AG09319 (cell line): ENCODE measurements at places on chromosomes 3 and 15.

DNA sequence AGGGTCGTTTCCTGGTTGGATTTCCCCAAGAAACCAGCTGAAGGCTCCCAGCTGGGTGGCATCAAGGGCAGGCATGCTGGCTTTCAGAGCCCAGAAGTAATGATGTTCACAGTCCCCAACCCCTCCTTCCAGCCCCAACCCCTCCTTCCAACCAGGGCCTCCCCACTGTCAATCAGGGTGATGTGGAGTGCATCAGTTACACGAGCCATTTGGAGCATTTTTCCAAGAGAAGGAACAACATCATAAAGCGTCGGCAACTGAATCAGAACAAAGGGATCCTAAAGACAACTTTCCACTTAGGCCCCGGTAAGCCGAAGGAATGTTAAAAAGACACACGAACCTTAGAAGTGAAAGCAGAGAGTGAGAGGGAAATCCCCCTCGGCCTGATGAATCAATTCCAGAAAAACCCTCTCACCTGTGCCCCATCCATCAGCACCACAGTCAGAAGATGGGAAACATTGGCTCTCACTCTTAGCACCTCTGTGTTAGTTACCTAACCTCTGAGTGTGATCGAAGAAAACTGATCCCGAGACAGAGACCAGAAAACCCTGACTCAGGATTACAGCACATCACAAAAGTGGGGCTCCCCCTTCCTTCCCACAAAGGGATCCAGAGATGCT is 101.2 kb upstream of the WNT5A start:
- no peak for DNase-seq

GRCh38 chr3:64815195-64815631 is 127.4 kb upstream of the ADAMTS9 start:
- DNase-seq, result no peak

DNA sequence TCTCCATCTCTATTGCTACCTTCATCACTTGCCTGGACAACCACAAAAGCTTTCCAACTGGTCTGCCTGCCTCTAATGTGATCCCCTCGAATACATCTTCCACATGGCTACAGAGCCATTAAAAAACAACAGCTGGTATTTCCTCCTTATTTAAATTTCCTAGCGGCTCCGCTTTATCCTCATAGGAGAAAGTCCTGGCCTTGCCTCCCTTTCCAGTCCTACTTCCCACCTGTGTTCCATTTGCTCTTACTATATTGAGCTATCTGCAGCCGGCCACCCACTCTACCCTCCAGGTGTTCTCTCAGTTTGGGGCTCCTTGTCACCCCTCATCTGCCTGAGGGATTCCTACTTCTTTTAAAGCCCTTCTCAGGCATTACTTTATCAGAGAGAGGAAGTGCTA is 49.7 kb upstream of the TSPAN3 start:
- DNase-seq, result no peak

DNA sequence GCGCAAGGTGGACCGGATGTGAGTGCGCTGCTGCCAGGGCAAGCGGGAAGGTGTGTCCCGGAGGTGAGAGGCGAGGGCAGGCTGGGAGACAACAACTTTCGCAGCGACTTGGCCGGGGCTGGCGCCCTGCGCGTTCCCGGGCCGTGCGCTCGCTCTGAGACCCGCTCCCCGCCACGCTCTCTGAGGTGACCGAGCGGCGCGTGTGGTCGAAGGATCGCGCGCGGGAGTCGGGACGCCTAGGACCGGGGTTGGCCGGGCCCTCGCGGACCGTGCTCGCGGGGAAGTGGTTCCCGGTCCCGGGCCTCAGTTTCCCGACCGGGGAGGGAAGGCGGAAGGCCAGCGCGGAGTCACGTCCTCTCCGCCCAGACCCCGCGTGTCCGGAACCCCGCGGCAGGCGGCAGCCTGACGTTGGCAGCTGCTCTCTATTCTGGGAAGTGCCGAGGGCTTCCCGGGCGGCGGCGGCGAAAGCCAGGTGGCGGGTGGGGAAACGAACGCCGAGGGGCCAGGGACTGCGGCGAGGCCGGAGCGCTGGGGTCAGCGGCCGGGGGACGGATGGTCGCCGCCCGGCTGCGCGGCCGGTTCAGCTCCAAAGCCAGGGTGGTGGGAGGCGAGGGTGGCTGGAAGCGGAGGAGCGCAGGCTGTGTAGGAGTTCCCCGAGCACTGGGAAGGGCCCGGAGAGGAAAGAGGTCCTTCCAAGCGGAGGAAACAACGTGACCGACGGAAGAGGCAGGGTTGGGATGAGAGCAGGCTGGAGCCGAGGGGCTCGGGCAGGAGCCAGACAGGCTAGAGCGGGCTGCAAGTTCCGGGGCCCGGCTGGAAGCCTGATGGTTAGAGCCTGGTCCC is 1.0 kb upstream of the IGF2BP2 start:
- DNase-seq, result no peak

DNA sequence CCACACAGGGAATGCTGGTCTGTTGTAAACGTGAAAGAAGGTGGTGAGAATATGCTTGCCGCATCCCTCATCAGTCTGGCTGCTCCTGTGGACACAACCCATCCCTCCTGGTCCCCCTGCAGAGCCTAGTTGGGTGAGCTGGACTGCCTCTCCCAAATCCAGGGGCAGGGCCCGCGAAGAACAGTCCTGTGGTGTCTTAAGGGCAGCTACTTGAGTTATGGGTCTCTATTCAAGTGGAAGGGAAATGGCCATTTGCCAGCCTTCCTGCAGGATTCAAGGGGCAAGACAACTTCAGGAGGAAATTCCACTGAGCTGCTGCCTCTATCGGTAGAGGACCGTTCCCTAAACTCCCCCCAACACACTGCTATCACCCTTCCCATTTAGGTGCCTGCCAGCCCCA is 98.9 kb downstream of the IQSEC1 start:
- no peak for DNase-seq

- no peak for DNase-seq
Observed at GRCh38 chr3:165817160-165817709, 20.0 kb downstream of the BCHE start.

GRCh38 chr3:100089812-100090668 is 24.3 kb downstream of the FILIP1L start:
- DNase-seq, result no peak
